ENCODE measurements at places on chromosomes 6 and 20.

GRCh38 chr6:134714113-134714512, 235.8 kb downstream of the ALDH8A1 start:
- no peak for DNase-seq

DNA sequence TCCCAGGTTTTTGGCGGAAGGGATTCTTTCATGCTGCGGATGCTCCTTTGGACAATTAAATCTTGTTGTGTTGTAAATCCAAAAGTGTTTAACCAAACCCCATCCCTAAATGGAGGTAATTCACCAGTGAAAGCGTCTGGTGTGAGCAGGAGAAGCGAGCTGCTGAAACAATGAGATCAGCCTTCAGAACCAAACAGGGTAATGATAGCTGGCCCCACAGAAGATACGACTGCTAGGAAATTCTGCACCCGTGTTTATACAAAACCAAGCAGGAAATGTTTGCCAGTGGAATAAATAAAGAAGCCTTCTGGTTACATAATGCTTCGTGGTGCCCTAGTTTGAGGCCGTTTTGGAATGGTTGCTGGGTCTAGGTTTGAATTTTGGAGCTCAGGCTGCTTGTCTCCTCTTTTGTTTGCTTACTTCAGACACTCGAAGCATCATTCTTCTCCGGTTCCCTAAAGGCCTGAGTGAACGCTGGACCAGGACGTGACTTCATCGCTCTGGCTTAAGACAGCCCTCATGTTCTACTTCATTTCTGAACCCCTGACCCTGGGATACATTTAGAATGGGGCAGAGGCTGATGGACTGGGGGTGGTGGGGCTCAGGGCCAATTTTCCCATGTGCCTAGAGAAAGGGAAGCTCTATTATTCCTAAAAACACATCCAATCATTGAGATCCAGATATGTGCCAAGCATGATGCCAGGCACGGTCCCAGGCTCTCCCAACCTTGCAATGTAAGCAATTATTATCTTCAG, 61.6 kb upstream of the JAG1 start:
- no peak for DNase-seq

GRCh38 chr6:29749308-29749662, 26.1 kb downstream of the HLA-F start:
- DNase-seq = no peak

DNA sequence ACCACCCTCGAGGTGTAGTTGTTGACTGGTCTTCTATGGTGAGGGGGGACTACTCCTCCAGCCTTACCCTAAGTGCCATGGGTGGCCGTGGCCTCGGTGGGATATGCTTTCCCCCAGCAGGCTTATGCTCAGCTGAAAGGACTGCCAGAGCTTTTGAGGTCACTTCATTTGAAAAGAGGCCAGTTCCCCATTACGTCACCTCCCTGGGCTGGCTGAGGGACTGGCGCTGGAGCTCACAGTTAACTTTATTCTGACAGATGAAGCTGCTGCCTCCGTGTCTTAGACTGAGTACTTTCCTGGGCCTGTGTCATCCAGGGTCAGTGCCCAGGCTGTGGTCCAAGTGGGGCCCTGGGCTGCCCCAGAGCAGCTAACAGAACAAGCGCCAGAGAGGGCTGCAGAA, 42.8 kb upstream of the PCMTD2 start:
- peak; percentile 48 for DNase-seq

- DNase-seq = no peak
Observed at GRCh38 chr20:53513168-53513488, 80.5 kb downstream of the ZNF217 start.

- DNase-seq = no peak
Observed at GRCh38 chr6:30782425-30783014, 38.2 kb upstream of the IER3 start.

GRCh38 chr6:102853249-102853955, 1459.9 kb downstream of the GRIK2 start:
- no peak for DNase-seq

- no peak for DNase-seq
Observed at GRCh38 chr20:21240394-21240793, 62.7 kb upstream of the XRN2 start.

DNA sequence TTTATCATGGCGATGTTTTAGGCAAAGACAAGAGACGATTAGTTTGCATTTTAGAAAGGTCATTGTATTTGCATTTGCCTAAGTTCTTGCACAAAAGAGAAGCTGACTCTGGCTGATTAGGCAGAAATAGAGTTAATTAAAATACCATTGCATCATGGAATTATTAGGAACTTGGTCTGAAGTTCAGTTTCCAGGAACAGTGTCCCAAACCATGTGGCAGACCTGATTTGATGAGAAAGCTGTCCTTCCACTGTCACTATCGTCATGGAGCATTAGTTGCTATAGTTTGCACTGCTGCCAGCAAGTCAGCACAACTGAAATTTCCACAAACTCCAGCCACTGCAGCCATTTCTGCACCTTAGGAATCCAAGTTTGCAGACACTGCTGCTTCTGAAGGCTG, 24.3 kb upstream of the MCUR1 start:
- no peak for DNase-seq

GRCh38 chr6:11207199-11207968, 25.1 kb downstream of the NEDD9 start:
- peak; percentile 45 for DNase-seq

- DNase-seq = no peak
Observed at GRCh38 chr6:15425947-15426346, 180.1 kb downstream of the JARID2 start.

GRCh38 chr6:28985462-28986164, 19.5 kb downstream of the ZNF311 start:
- DNase-seq = peak; percentile 82

DNA sequence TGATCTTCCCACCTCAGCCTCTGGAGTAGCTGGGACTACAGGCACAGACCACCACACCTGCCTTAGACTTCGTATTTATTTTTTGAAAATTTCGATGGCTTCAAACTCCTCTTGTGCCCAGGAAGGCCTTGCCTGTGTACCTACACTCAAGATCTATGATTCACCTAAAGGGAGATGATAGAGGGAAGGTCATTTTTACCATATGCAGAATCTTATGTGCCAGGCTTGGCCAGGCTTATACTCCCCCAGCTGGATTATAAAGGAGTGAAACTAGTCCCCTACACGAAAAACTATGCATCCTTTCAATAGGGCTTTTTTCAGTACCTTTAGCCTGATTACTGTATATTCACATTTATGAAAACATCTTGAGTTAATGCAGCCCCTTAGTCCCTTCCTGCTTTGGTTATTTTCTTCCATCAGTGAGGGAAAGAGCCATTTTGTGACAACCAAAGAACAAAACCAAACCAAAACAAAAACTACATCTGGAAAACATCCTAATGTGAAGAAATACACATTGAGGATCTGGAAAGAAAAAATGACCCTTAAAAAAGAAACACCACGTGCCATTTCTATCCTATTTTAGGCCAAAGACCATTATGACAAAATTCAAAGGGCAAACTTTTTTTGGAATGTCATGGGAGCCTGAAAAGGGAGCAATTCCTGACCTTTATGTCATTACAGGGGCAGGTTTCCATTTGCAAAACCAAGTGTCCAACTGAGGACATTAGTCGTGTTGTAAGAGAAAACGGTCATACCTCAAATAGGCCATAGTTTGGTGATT, 34.7 kb downstream of the RIPOR2 start:
- no peak for DNase-seq

- no peak for DNase-seq
Observed at GRCh38 chr6:36139991-36140710, 9.8 kb downstream of the MAPK13 start.

GRCh38 chr6:142185641-142186040, 38.6 kb downstream of the VTA1 start:
- no peak for DNase-seq

DNA sequence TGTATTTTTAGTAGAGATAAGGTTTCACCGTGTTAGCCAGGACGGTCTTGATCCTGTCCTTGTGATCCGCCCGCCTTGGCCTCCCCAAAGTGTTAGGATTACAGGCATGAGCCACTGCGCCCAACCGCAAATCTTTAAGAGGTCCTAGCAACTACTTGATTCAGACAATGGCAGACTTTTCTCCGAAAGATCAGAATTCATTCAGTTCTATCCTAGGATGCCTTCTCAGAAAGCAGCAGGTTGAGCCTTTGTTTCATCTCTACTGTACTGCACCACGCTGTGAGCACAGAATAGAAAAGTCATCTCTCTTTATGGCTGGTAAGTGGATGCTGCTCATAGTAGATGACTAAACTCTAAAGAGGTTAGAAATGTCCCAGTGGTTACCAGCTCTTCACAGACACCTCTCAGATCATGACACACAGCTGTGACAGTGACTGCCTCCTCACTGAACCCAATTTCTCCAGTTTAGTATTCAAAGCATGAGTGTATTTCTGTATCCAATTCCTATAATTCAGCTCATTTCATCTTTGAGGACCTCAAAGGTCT, 6.0 kb upstream of the HSF2 start:
- no peak for DNase-seq

DNA sequence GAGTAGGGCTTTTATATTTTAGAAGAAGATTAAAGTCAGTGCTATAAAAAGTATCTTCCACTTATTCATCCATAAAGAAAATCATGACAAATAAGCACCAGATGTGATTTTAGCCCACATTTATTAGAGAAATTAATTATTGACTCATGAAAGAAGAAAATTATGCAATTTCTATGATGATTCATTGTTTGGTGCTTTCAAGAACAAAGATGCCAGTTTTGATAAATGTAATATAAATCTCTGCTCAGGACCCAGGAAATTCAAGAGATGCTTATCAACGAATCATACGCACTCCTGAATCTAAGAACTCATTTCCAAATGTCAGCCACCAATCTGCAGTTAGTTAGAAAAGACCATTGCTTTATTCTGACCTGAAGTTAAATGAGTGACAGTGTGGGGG, 211.4 kb downstream of the ARHGAP18 start:
- no peak for DNase-seq

DNA sequence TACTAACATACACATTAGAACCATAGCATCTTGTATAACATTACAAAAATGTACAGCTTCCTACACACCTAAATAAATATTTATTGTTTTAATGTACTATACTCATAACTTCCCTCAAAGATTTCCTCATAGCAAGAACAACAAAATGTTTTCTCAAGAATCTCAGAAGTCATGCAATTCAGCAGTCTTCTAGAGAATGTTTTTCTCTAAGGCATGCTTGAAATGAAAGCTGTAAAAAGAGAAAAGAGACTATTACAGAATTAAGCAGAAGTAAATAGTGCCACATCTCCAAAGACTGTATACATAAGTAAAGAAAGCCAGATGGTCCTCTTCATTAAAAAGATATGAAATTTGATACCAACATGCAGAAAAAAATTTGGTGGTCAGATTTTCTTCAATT, 672.2 kb downstream of the EPM2A start:
- no peak for DNase-seq

DNA sequence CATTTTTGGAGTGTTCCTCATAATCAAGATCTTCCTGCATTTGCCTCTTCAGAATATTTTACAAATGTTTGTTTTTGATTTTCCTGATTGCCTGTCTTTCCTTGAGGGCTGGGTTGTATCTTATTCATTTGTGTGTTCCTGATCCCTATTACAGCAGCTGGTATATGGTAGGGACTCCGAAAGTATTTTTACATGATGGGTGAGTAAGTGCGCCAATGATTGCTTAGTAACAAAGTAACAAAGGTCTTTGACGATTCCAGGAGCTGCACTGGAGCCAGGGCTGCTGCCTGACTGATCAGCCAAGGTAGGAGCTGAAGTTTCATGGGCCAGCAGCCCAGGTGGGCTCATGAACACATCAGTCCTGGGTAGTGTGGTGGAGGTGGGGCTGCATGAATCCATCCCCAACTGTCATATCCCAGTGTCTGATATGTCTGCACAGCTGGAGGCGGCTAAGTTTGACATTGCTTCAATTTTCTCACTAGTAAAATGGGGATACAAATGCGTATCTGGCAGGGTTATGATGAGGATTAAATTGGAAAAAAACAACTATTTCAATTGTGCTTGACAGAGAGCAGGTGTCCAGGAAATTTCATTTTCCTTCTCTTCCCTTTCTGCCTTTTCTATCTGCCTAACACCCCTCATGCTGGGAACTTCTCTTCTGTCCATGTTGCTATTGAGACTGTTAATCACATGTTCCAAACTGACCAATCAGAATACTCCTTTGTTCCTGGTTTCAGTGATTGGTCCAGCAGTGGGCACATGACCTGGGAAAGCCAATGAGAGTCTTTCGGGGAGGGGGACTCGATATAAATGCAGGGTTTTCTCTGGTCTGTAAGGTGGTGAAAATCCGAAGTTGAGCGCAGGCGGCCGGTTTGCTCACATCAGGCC, 90.7 kb downstream of the CDH26 start:
- DNase-seq = no peak

DNA sequence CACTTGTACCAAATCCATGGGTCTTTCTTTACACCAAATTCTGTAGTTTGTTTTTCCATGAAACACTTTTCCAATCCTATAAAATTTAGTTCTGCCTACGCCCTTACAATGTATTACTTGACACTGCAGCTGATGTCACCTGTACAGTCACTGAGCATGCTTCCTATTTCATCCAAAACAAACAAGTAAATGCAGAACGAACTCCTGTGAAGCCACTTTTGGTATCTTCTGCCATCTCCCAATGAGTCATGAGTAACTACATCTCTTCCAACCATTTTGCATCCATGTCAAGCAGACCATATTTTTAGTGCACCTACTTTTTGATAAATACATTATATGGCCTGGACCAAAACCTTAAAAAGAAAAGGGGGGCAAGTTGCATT, 42.4 kb downstream of the HDDC2 start:
- DNase-seq = no peak

DNA sequence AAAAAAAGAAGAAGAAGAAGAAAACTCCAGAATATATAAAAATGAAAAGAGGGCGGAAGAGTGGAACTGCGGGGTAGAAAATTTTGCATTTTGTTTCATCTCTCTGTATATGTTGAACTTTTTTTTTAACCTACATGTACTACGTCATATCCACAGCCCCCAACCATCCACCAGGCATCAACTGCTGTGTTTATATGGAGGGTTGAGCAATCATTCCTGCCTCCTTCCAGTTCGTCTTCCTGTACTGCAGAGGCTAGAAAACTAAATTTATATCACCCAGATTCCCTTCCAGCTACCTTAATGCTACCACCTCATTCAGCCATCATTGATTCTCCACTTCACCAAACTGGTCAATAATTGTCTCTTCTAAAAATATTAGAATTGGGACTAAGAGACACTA, 9.5 kb upstream of the SIGLEC1 start:
- DNase-seq = no peak

GRCh38 chr6:75296811-75297779, 12.5 kb upstream of the TMEM30A start:
- peak; percentile 77 for DNase-seq
